EL (cell line): ENCODE measurements at places on chromosomes 2 and 18.

DNA sequence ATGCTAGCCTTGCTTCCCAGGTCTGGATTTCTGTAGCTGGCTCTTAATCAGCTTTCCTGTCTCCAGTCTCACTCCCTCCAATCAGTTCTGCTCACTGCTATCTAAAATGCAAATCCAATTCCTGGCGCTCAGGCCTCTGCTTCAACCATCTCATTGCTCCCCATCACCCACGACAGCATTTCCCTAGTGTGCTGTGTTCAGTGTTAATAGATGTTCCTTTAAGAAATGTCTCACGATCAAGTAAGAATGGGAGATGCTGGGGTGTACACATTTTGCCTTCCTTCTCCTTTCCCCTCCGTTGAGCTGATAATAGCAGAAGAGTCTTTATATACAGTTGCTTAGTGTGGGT is 1.6 kb upstream of the PUM2 start:
- no peak for DNase-seq

DNA sequence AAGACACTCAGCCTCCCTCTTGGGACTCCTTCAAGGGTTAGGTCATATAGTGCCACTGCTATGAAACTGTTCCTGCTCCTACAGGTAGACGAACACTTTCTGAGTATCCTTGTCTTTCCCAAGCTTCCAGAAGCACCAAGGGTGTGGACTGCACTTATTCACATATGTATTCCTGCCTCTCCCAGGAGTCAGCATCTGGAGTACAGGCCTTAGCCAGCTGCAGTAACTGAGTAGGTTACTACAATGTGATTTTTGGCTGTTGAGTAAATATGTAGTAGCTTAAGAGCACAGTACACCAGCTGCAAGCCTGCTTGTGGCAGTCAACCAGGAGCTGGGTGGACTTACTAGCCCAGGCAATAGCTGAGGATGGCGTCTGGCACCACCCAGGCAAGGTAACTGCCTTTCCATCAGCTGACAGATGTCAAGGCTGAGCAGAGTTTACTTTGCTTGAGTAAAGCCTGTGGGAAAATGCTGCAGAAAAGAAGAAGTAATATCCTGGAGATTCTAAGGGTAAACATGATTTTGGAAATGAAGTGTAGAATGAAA is 14.0 kb upstream of the SCLY start:
- no peak for DNase-seq

DNA sequence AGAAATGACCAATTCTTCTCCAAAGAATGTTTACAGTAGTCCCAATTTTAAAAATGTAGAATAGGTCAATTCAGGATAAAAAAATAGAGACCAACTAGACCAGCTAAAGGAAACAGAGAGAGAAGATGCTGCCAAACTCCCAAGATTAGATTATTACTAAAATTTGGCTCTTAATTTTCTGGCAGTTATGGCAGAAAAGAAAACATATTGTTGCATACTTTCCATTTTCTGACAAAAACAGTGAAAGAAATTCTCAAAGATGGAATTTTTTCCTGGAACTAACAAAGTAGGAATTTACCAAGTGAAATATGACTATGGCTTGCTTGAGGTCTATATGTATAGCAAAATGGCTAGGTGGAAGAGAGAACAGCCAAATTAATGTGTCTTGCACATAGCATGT is 138.3 kb upstream of the STK17B start:
- DNase-seq, result no peak

- no peak for DNase-seq
Measured at GRCh38 chr2:71938659-71939587, 208.7 kb downstream of the CYP26B1 start.

- peak; percentile 68 for DNase-seq
Measured at GRCh38 chr2:27191070-27191829, 20.6 kb upstream of the ATRAID start.

- peak; percentile 49 for DNase-seq
Measured at GRCh38 chr2:150531591-150531990, 44.1 kb upstream of the RND3 start.

- DNase-seq, result no peak
Measured at GRCh38 chr2:137379186-137379585, 585.1 kb upstream of the HNMT start.

DNA sequence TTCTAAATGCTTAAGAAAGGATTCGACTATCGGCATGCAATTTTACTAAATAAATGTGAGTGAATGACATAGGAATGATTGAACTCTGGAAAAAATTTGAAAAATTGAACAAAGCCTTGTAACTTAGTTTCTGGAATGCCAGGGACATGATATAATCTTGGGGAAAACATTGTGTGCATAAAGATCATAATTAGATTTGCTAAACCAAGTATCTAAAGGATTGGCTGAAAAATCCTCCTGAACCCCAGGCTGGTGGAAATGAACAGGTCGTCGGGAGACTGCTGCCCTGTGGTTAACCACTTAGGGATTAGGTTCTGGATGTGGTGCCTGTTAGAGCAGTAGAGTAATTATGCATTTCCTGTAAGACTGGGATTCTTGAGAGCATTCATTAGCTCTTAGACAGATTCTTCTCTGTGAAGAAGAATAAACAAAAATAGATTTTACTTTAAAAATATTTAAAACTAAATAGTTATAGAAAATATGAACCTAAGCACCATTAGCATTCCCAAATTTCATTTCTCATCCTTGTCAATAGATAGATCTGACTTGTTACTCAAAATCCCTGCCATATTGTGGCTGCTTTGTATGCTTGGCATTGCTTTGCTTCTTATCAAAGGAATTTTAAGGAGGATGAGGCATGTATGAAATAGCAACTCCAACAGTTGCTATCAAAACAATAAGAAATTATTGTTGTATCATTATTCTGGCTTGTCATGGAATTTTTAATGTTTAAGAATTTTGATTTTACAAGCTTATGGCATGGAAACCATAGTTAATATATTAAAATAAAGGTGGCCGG is 55.9 kb downstream of the LYPD6B start:
- DNase-seq, result peak; percentile 94

DNA sequence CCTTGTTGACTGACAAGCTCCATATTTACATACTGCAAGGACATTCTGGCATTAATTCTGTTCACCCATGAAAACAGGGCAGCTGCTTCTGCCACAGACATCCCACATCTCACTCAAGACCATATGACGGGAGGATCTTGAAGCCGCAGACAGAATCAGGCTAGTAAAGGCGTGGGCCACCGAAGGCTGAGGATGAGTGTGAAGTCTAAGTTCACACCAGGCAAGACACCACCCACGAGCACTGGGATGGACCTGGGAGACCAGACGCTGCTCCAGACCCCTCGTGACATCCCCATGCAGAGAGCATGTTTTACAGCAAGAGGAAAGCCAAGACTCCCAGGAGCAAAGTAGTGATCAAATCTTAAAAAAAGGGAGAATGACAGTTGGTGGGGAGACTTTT is 3.2 kb downstream of the FHL2 start:
- no peak for DNase-seq

DNA sequence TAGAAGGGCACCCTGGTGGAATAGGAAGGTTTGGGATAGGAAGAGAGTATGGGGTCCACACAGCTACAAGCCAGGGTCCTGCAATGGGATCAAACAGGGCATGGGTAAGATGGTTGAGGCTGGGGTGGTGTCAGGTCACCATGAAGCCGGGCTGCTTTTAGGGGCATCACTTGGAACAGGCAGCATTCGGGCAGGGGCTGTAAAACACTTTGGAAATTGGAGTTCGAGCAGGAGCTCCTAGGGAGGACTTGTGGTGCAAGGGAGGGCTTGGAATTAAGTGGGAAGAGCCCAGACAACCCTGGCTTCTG is 47.1 kb upstream of the PLB1 start:
- DNase-seq, result no peak

DNA sequence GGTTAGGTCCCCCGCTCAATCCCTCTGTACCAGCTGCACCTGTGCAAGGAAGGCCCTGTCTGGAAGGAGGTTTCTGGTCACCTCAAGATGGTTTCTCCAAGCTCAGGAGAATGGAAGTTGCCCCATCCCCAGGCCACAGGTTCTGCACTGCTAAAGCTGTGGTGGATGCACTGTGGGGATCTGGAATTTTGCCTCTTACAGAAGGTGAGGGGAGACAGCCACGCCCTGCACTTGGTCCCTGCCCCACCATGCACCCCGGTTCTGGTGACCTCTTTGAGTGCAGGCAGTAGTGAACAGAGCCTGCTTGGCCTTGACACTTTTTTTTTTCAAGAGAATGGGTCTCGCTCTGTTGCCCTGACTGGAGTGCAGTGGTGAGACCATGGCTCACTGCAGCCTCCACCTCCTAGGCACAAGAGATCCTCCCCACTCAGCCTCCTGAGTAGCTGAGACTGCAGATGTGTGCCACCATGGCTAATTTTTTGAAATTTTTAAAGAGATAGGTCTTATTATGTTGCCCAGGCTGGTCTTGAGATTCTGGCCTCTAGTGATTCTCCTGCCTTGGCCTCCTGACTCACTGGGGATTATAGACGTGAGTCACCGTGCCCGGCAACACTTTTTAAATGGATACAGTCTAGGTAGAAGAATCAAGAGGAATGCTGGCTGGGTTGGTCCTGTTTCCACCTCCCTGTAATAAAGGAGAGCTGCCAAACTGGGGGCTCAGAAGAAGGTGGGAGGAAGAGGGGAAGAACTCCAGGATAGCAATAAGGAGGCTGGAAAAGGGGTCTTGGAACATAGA is 5.8 kb upstream of the NT5DC4 start:
- peak; percentile 74 for DNase-seq
